ENCODE measurements at places on chromosomes 7 and 10.
A peak's percentile ranks its signal among the peaks of the same experiment; 100 is the strongest.

DNA sequence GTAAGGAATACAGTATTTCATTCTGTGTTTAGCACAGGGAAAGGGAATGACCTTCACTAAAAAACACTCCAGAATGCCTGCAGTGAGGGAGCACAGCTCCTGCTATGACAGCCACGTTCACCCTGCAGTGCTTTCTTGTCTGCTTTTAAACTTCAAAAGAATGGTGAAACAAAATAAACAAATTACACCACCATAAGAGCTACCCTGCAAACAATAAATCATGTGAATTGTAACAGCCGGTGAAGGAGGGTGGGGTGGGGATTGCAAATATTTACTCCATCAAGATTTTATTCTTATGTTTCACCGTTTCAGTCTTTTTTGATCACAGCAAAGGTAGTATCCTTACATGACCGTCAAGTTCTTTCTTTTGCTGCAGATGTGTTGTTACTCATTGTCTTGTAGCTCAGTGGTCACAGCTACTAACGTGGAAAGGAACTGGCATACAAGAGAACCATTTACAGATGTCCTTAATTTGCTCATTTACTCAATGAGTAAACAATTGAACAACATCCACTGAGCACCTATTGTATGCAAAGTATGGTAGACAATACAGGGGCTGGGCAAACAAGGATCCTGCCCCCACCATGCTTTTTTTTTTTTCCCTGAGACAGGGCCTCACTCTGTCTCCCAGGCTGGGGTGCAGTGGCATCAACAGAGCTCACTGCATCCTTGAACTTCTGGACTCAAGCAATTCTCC lies 4.1 kb upstream of the CHN2 start:
- DNase-seq = no peak

DNA sequence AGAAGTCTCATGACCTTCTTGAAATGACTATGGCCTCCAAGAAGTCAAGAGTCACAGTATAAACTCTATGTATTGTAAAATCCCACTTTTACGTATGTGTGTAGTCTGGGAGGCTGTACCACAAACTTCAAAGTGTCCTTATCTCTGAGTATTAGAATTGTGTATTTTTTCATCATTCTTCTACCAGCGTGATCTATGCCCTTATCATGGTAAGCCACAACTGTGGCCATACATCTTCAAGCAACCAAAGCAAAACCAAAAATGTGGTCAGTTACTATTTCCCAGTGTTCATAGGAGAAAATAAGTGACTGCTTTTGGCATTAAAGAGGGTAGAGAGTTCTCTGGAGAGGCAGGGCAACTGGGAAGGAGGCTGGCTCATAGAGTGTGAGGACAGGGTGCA lies 42.8 kb downstream of the SPOCK2 start:
- DNase-seq = no peak

DNA sequence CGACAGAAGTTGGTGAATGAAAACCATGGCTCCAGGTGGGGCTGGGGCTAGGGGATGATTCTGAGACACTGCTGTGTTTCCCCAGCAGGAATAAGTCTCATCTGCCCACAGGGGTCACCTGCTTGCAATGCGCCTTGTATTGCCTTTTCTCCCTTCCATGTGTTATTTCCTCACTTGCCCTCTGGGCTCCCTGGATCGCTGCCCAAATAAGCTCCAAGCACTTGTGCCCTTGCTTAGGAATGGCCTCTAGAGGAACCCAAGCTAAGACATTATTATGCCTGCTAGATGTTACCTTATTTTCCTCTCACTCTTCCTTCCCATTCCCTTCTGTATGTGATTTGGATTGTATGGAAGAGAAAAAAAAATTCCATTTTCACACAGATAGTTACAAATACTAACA lies 24.8 kb upstream of the PLPP4 start:
- no peak for DNase-seq

DNA sequence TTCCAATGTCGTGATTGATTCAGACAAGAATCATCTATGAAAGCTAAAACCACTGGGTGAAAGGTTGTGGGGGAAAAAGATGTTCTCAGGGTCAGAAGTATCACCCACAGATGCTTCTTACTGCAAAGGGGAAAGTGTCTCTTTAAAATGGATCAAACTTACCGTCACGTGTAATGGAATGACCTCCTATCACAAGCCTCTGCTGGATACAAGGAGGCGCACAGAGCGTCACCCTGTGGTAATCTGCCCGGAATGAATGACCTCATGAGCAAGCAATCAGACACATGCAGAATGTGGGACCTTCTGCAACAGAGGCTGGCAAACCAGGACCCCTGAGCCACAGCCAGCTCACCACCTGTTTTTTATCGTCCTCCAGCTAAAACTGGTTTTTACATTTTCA lies 33.0 kb downstream of the WIPF3 start:
- DNase-seq = no peak

GRCh38 chr7:97770850-97771249 lies 39.0 kb downstream of the TAC1 start:
- DNase-seq = no peak

- no peak for DNase-seq
Observed at GRCh38 chr10:73750819-73751218, 6.6 kb downstream of the SEC24C start.

DNA sequence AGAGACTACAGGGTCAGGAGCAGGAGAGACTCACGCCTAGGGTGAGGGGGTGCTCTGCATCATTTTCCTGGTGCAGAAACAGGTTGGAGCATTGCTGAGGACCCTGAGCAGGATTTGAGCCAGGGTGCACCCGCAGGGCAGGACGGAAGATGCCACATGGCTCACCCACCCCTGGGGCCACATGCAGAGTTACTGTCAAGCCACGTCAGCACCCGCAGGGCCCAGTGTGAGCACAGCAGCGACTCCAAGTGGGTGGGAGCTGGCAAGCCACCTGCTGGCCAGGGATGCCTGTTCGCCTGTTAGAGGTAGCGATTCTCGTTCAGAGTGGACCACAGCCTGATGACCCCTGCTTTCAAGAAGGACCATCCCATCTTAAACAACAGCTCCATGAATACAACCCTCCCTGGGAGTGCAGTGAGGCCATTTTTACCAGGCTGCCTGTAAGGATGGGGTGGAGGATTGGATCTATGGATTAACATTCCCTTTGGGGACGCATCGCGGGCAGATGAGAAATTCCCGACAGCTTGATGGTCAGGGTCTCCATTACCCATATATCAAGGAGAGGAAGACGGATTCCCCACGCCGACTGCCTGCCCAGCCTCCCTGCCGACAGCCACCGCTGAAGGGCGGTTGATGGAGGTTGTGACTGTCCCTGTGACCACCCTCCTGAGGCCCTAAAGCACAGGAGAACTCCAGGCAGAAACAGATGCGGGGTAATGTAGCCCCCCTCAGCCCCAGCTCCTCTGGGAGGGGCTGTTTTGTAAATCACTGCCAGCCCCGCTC lies 101.1 kb upstream of the RET start:
- peak; percentile 37 for DNase-seq

GRCh38 chr10:1178506-1178905 lies 122.3 kb downstream of the WDR37 start:
- DNase-seq = no peak

- peak; percentile 96 for DNase-seq
Observed at GRCh38 chr10:101779544-101780186, 3.6 kb downstream of the NPM3 start.

GRCh38 chr7:46682836-46683624 lies 762.0 kb upstream of the IGFBP3 start:
- DNase-seq = no peak

GRCh38 chr7:104980841-104981671 lies 32.9 kb upstream of the KMT2E start:
- no peak for DNase-seq

DNA sequence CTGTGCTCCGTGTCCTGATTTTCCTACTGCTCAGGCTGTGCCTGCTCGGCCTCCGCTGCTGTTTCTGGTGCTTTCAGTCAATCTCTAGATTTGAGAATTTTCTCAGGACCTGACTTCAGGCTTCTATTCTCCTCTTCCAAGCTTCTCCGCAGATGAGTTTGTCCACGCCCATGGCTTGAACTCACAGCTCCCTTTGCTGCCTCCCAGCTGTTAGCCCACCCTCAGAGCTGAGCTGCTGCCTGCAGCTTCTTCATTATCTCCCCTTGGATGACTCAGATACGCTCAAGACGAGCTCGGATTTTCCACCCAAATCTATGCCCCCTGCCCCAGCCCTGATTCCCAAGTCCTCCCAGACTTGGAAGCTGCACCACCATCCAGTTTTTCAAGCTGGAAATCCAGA lies 104.7 kb downstream of the FGFR2 start:
- no peak for DNase-seq

DNA sequence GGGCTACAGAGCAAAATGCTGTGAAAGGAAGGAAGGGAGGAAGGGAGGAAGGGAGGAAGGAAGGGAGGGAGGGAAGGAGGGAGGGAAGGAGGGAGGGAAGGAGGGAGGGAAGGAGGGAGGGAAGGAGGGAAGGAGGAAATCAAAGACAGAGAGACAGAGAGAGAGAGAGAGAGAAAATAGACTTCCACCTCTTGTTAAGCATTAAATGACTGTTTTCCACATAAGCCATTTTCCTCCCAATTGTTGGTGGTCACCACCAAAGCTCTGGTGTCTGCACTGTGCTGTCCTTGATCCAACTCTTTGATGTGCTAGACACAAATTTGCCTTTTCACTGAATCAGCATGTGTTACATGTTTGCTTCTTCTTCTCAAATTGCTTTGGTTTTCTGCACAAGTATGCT lies 90.7 kb upstream of the INHBA start:
- DNase-seq = no peak

DNA sequence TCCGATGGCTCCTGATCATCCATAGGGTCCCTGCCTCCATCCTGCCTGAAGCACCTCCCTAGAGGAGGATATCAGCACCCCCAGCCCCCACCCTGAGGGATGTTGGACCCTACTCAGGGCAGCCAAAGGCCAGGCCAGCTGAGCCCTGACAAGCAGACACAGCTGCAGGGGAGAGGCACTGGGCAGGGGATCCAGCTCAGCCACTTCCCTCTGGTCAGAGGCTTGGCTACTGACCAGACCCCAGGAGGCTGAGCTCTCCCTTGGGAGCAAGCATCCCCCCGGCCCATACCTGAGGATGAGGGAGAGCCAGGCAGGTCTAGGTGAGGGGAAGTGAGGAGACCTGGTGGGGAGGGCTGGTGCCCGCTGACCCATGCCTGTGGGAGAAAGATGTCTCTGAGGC lies 6.6 kb downstream of the LDB3 start:
- DNase-seq = no peak

- no peak for DNase-seq
Observed at GRCh38 chr10:77075926-77076325, 561.7 kb downstream of the KCNMA1 start.

- no peak for DNase-seq
Observed at GRCh38 chr10:132606031-132606491, 68.5 kb downstream of the INPP5A start.

All from activated CD8-positive, alpha-beta memory T cell treated with anti-CD3 and anti-CD28 coated beads for 24 hours (primary cell).